ENCODE measurements at places on chromosomes 4 and X.
A peak's percentile ranks its signal among the peaks of the same experiment; 100 is the strongest.

- no peaks in the 10 kb centered on the region for H3K36me3 ChIP-seq
- no peak for DNase-seq
- no peak overlapping the region for H3K27ac ChIP-seq
- H3K27me3 ChIP-seq: no peaks in the 10 kb centered on the region
These were observed 271.8 kb upstream of the GK2 start for GRCh38 chr4:79679859-79680258.

DNA sequence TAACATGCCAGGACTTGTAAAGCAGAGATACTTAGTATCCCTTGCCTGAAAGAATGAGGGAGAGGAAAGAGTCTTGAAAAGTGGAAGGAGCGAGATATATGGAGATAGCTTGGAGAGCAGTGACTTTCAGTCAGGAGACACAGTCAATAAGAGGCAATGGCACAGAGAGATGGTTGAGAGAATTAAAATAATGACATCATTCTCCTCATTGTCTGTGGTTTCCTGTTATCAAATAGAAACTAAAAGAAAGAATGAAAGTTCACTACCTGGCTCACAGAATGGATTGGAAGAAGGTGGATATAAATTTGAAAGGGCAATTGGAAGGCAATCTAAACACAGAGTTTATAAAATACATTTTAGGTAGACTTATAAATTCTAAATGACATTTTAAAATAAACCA lies 760.2 kb upstream of the AADAT start:
- DNase-seq: no peak
- no peaks in the 10 kb centered on the region for H3K27me3 ChIP-seq
- no peak overlapping the region for H3K27ac ChIP-seq

- no peak for DNase-seq
- H3K27me3 ChIP-seq: no peaks in the 10 kb centered on the region
- H3K27ac ChIP-seq: no peak overlapping the region
- H3K4me3 ChIP-seq: no peak overlapping the region
These were observed 1049.2 kb upstream of the INTU start for GRCh38 chr4:126583509-126583908.

DNA sequence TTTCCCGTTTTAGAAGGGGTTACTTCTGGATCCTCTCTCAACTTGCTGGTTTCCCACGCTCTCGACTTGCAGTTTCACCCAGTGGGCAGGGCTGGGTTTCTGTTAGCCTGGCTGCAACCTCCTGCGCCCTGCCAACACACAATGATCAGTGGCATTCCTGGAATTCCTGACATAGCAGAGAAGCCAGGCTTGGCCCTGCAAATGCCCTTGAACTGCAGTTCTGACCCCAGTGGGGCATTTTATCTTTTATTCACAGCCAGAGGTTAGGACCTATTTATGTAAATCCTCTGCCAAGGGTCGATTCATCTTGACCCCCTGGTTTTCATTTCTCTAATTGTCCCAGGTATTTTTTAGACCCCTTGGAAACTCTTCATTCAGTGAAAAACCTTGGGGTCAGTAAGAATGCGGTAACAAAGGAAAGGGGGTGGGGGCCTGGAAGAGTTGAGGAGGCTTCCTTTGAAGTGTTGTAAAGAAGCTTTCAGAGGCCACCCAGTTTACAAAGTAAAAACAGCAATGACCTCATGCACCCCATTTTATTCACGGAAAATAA lies 217.6 kb downstream of the ZNF674 start:
- H3K36me3 ChIP-seq: no peaks in the 10 kb centered on the region
- H3K27me3 ChIP-seq: peaks cover 8% of the 10 kb centered on the region
- H3K4me1 ChIP-seq: no peaks in the 10 kb centered on the region
- H3K4me3 ChIP-seq: no peak overlapping the region

DNA sequence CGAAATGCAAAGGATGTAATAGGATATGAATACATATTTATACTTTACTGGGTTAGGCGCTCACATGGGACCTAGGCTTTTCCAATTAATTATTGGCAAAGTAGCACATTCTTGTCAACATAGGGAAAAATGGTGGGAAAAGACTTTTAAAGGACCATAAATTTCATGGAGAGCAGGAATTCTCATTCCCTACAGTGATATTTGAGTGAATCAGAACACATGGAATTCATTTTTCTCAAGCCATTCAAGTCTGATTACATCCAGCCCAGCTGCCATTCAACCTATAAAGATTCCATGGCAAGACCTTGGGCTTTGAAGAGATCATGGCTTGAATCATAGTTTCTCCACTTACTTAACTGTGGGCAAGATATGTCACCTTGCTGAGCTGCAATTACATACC lies 150.4 kb downstream of the SOWAHB start:
- H3K27ac ChIP-seq: no peak overlapping the region
- peaks cover 2% of the 10 kb centered on the region for H3K4me1 ChIP-seq
- DNase-seq: no peak
- H3K4me3 ChIP-seq: no peak overlapping the region

GRCh38 chr4:5989236-5990225 lies 28.7 kb downstream of the C4orf50 start:
- H3K36me3 ChIP-seq: no peaks in the 10 kb centered on the region
- no peaks in the 10 kb centered on the region for H3K4me1 ChIP-seq
- DNase-seq: no peak
- no peak overlapping the region for H3K4me3 ChIP-seq
- H3K27me3 ChIP-seq: peaks cover 2% of the 10 kb centered on the region
- no peak overlapping the region for H3K27ac ChIP-seq

DNA sequence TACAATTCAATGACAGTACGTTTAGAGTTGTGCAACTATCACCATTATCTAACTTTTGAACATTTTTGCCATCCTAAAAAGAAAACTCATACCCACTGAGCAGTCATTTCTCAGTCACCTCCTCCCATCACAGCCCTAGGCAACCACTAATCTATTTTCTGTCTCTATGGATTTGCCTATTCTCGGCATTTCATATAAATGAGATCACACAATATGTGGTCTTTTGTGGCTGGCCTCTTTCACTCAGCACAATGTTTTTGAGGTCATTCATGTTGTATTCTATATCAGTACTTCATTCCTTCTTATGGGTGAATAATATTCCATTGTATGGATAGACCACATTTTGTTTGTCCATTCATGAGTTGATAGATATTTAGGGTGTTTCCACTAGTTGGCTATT lies 103.0 kb downstream of the PPEF1 start:
- H3K27me3 ChIP-seq: no peaks in the 10 kb centered on the region
- H3K4me3 ChIP-seq: no peak overlapping the region
- no peak for DNase-seq
- H3K4me1 ChIP-seq: no peaks in the 10 kb centered on the region

GRCh38 chr4:55733932-55734331 lies 85.7 kb upstream of the EXOC1L start:
- no peak overlapping the region for H3K4me3 ChIP-seq
- H3K27ac ChIP-seq: no peak overlapping the region
- no peaks in the 10 kb centered on the region for H3K27me3 ChIP-seq
- no peaks in the 10 kb centered on the region for H3K36me3 ChIP-seq
- H3K4me1 ChIP-seq: no peaks in the 10 kb centered on the region

GRCh38 chr4:24312261-24312913 lies 272.0 kb downstream of the DHX15 start:
- H3K4me3 ChIP-seq: no peak overlapping the region
- DNase-seq: no peak
- H3K27me3 ChIP-seq: no peaks in the 10 kb centered on the region
- no peaks in the 10 kb centered on the region for H3K4me1 ChIP-seq
- no peaks in the 10 kb centered on the region for H3K36me3 ChIP-seq
- no peak overlapping the region for H3K27ac ChIP-seq

- no peaks in the 10 kb centered on the region for H3K36me3 ChIP-seq
- no peak for DNase-seq
- no peak overlapping the region for H3K4me3 ChIP-seq
- no peak overlapping the region for H3K27ac ChIP-seq
These were observed 259.6 kb downstream of the C4orf33 start for GRCh38 chr4:129355516-129355915.

DNA sequence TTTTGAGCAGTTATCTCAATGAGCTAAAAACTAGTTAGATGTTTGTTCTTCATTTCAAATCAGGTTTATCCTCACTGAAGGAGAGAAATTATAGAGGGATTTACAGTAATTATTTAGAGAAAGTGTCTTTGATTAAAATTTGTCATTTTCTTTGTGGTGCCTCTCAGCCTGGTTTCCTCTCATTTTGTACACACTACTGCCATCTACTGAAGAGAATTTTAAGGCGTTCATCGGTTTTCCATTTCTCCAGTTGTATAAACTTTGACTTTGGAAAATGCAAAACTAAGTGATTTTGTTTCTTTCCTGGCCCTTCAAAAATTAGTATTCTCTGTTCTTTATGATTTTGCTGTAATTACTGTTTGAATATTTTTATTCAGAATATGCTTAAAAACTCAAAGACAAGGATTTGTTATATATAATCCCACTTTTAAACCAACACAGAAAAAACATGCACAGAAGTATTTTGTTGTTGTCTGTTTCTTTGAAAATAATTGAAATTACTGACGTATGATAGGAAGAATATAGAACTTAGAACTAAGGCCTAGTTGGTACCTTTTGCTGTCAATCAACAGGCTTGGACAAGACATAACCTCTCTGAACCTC lies 34.4 kb upstream of the ANXA3 start:
- peak; percentile 73 for DNase-seq
- no peak overlapping the region for H3K4me3 ChIP-seq
- H3K27ac ChIP-seq: no peak overlapping the region
- H3K27me3 ChIP-seq: no peaks in the 10 kb centered on the region

DNA sequence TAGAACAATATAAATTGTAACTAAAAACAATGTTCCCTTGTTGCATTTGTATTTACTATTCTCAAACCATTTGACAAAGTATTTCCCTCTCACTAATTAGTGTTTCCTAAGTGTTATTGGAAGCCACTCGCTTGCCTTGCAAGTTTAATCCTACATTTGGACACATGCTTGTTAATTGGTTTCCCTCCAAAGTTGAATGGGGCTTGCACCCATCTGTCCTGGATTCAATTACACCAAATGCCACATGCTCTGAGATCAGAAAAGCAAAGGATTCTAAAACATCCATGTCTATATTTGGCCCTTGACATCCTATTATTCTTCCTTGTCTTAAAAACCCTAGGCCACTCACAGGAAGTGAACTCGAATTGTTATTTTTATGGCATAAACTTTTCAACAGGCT lies 146.6 kb downstream of the AMELX start:
- H3K36me3 ChIP-seq: no peaks in the 10 kb centered on the region
- no peak overlapping the region for H3K4me3 ChIP-seq
- no peak overlapping the region for H3K27ac ChIP-seq
- no peak for DNase-seq
